ENCODE measurements at places on chromosomes 1 and 21.

- no peak for DNase-seq
Measured at GRCh38 chr21:34276711-34277425, 86.9 kb upstream of the KCNE2 start.

DNA sequence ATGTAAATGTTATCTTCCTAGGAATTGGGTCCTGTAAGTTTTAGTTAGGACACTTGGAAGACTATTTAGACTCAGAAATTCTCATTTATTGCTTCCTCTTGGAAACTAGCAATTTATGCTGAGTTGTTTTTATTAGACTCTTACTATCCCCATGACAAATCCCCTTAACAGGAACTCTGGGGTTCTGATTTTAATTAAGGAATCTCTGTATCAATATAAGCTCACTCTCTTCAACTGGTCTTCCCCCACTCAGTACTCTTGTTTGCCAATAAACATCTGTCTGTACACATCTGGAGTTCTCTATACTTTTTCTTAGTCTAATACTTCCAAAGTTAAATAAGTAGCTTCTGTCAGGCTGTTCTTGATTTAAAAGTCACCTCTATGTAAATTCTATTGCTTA lies 64.1 kb upstream of the TBX15 start:
- no peak for DNase-seq

GRCh38 chr1:214514032-214514818 lies 37.2 kb downstream of the PTPN14 start:
- no peak for DNase-seq

DNA sequence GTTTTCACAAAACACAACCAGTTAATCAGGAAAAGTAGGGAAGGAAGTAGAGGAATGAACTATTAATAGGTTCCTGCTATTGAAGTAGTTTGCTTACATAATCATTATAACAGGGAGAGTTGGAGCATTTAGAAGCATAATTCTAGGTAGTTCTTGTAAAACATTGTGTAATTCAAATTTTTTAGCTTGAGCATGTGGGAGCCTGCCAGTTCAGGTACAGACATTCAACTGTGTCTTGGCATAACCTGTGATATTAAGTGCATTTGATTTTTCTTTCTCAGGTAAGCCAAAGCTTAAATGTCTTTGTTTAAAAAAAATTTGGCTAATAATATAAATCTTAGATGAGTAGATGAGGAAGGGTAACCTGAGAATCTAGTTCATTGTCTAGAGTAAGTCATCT lies 3.4 kb downstream of the YTHDF2 start:
- DNase-seq, result no peak

GRCh38 chr1:210311726-210312493 lies 16.8 kb upstream of the HHAT start:
- no peak for DNase-seq

GRCh38 chr1:217244971-217245370 lies 385.9 kb downstream of the GPATCH2 start:
- DNase-seq, result no peak

- DNase-seq, result no peak
Measured at GRCh38 chr1:17994046-17994445, 113.6 kb upstream of the IGSF21 start.

DNA sequence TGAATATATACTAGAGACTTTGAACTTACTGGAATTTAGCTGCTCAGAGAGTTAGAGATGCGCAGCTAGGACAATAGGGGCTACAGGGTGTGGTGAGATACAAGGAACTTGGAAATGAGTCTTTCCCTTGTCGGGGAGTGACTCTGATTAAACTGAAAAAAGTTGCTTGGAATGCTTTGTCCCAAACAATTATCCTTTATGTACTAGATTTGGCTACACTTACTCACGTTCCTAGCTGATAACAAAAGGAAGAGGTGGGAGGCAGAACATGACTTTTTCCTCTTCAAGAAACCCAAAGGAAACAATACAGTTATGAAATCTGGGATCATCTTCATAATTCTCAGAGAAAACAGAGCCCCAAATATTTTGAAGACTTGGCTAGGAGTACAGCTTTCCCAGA lies 6.9 kb upstream of the CGN start:
- no peak for DNase-seq

DNA sequence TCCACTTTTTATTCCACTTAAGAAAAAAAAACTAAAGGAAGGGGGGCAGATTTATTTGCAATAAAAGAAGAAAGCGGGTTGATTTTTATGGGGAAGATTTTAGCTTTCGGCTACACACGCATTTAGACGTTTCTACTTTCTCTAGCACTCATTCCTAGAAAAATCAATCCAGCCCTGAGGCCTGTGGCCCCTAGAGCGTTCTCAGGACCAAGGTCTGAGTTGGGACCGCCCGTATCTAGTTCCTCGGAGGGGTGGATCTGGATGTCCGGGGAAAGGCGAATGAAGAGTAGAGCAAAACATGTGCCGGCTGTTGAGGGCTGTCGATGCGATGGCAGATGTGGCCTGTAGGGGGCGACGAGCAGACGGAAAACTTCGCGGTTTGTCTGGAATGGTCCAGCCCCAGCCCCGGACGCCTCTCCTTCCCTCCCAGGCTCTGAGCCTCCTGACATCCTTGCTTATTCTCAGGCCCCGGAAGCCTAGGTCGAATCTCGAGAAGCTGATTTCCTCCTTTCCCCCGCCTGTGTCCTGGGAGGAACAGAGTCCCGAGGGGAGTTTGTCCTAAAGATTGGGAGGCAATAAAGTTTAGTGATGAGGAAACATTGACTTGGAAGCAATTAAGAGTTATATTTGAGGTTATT lies 5.2 kb downstream of the FOXD3 start:
- peak; percentile 88 for DNase-seq

- DNase-seq, result no peak
Measured at GRCh38 chr1:56977910-56978309, 12.1 kb upstream of the C8B start.

- no peak for DNase-seq
Measured at GRCh38 chr1:17460219-17460618, 20.7 kb upstream of the RCC2 start.

GRCh38 chr21:15552914-15553494 lies 176.8 kb upstream of the USP25 start:
- no peak for DNase-seq

GRCh38 chr1:165925498-165926079 lies 98.2 kb downstream of the UCK2 start:
- DNase-seq, result no peak

- DNase-seq, result peak; percentile 67
Measured at GRCh38 chr1:171251042-171251951, 3.0 kb downstream of the FMO1 start.

GRCh38 chr1:155977690-155978324 lies 540 bp downstream of the ARHGEF2 start:
- peak; percentile 75 for DNase-seq

DNA sequence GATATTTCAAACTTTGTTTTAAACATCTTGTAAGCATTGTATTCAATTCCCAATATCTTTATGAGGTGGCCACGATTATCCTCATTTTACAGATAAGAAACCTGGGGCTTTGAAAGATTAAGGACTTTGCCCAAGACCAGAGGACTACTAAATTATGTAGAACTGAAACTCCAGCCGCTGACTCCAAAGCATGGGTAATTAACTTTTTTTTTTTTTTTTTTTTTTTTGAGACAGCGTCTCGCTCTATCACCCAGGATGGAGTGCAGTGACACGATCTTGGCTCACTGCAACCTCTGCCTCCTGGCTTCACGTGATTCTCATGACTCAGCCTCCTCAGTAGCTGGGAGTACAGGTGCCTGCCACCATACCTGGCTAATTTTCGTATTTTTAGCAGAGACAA lies 68.7 kb downstream of the ALG14 start:
- no peak for DNase-seq

GRCh38 chr1:198124673-198125072 lies 32.1 kb upstream of the NEK7 start:
- no peak for DNase-seq

DNA sequence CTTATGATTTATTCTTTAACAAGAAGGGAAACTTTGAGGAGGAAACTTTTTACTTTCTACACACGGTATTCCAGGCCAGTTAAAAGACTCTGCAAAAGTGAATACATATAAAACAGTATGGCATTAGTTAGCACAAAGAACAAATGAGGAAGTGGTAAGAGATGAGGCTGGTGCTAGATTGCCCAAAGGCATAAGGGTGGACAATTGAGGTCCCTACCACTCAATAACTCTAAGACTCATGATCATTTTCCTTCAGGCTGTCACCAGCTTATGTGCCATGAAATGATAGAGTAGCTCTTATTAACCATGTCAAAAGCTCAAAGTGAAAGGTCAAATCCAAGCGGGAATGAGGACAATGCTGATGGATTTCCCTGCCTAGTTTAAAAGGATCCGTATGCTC lies 124.5 kb downstream of the TBX15 start:
- DNase-seq, result no peak

- no peak for DNase-seq
Measured at GRCh38 chr1:92184632-92185031, 33.1 kb upstream of the C1orf146 start.

GRCh38 chr1:184429335-184429734 lies 42.5 kb downstream of the C1orf21 start:
- no peak for DNase-seq

DNA sequence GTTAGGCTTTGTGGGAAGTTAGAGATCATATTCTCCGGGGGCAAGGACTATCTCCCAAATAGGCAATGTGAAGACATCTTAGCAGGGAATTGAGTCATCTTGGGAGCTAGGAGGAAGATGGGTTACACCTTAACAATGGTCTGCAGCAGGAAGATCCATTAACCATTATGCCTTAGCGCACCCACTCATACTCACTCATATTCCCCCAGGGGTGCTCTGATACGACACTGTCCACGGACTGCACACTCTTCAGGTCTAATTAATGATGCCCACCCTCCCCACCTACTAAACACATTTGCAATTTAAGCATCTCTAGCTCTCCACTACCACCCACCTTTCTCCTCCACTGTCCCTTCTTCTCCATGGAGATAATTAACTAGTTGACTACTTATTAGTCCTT lies 857 bp upstream of the AK5 start:
- no peak for DNase-seq

DNA sequence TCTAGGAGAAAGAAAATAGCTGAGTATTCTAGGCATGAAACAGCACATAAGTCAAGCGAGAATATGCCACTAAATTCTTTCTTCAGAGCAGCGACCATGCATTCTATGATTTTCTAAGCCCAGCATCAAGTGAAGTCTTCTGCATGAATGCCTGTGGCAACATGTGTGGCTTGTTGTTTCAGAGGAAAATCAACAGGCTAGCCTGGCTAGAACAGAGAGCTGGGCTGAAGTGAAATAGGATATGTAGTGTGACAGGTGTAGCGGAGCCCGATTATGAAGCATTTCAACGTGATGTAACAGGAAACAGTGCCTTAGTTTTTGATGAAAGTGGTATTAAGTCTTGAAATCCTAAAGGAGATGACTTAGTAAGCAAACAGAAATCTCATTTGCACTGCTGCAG lies 7.0 kb downstream of the CSDE1 start:
- no peak for DNase-seq

GRCh38 chr1:186896211-186896610 lies 67.5 kb downstream of the PLA2G4A start:
- DNase-seq, result no peak

DNA sequence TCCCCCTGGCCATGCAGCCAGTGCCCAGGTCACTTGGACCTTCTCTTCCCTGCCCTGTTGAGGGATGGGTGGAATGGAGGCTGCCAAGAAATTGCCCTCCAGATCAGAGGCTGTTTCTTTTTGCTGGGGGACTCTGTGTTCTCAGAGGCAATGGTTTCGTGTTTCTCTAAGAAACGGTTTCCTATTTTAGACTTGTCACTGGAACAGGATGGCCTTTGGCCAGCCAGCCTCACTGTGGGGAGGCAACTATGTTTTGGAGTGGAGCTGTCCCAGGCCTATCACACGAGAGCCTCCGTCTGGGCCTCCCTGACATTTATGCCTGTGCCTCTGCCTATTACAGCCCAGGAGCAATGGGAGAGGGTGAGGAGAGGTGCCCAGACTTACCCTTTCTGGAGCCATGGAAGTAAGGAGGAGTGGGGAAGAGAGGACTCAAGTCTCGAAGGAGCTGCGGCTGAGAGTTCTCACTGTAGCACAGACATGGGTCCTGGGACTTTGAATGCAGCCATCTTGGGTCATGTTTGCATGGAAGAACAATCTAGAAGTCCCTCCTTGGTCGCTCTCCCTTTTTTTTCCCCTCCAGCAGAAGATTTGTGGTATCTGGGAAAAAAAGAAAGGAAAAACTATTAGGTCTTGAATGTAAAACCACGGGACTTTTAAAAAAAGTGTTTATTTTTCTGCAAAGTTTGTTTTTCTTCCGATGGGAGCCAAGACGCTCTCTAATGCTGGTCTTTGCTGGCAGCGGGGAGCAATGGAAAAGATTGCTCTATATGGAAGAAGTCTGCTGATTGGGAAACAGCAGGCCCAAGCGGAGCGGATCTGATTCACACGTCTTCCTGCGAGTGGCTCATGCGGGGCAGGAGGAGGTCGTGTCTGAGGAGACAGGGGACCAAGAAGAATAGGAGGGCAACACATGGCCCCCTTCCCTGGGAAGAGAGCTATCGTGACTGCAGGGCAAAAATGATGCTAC lies 219.2 kb downstream of the FOXD2 start:
- peak; percentile 84 for DNase-seq

- DNase-seq, result peak; percentile 71
Measured at GRCh38 chr1:184973272-184974055, 844 bp downstream of the NIBAN1 start.

DNA sequence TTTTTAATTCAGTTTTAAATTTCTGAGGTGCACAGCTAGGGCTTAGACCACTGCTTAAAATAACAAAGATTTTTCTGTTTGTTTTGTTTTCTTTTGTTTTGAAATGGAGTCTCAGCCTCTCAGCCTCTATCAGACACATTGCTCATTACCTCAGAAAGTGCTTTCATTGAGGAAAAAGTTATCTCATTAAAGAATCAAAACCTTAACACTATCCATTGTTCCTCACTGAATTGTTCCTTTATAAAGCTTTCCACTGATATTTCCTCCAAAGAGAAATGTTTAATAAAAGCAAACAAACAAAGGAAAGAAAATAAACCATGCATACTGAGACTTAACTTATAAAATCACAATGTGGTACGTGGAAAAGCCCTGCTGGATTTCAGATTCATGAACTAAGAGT lies 63.8 kb downstream of the SIPA1L2 start:
- no peak for DNase-seq

GRCh38 chr21:30248844-30249243 lies 32.9 kb upstream of the CLDN8 start:
- DNase-seq, result no peak

DNA sequence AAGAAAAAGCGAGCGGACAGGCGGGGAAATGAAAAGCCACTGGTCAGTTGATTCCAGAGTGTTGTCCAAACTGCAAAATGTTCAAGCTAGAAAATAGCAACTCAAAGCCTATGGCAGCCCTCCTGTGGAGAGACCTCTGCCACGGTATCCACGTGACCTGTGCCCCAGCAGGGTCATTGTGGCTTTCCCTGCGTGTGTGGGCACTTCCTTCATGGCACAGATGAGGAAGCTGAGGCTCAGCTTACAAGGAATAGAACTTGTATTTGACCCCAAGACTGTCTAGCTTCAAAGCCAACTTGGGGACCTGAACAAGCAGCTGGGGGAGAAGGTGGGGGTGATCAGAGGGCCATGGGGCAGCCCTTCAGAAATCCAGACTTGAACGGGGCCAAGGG lies 15.6 kb upstream of the PLEKHG5 start:
- no peak for DNase-seq

- no peak for DNase-seq
Measured at GRCh38 chr1:4678066-4678717, 23.8 kb downstream of the AJAP1 start.

Measured in sciatic nerve (tissue), 2 donors.